Effector CD4-positive, alpha-beta T cell (primary cell): ENCODE measurements at places on chromosomes 3 and 15.

DNA sequence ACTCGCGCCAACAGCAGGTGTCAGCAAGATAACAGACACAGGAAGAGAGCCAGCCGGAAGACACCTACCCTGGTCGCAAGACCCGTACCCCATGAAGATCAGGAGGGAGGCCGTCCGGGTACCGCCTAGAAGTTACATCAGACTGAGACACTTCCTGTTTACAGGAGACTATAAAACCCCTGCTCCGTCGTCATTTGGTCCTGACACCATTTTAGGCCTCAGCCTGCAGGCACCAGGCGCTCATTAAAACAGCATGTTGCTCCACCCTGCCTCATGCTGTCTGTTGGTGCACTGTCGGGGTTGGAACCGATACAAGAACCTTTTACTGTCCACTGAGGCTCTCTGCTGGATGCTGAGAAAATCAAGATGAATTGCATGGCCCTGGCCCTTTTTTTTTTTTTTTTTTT is 15.6 kb upstream of the PRTG start:
- no peak for DNase-seq

DNA sequence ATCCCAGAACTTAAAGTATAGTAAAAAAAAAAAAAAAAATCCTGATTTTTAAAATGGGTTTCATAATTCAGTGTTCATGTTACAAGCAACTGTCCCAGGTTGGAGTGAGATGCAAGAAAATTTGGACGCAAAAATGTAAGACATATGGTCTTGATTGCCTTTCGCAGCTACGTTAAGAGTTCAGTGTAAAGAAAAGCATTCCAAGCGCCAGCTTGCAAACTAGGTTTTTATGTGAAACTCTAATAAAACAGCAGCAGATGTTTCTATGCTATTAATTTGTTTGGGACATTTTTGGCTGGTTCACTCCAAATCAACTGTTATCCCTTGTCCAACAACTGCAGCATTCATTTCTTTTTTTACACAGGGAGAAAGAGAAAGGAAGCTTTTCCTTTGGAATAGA is 957.8 kb downstream of the ROBO1 start:
- DNase-seq, result no peak

DNA sequence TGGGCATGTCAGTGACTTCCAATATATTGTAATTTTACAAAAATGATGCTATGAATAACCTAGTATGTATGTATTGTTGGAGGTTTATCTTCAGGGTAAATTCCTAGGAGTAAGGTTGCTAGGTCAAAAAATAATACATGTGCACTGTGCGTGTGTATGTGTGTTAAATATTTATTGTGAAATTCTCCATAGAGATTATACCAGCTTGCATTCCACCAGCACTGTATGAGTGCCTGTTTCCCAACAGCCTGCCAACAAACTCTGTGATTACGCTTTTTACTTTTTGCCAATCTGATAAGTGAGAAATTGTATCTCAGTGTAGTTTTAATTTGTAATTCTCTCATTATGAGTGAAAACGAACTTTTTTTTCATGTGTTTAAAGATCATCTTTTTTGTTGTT is 12.6 kb upstream of the IGF2BP2 start:
- no peak for DNase-seq

- no peak for DNase-seq
These were observed 176.6 kb upstream of the TRIM42 start for GRCh38 chr3:140501061-140501769.

DNA sequence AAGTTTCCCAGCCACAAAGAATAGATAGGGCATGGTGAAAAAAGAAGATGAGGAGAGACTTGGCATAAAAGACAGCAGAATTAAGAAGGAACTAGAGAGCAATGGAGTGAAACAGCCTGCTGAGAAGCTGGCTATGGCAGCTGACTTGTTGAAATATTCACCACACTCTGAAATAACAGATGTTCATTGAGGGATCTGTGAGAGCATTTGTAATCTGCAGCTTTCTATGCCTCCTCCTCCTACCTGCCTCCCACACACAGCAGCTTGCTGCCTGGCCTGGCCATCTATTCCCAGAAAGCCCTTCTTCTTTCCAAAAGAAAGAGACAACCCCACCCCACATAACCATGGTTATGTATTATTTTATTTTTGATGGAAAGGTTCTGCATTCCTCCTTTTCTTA is 303.9 kb downstream of the GAP43 start:
- no peak for DNase-seq

- DNase-seq, result no peak
These were observed 59.7 kb downstream of the DCUN1D1 start for GRCh38 chr3:182920515-182921084.

- no peak for DNase-seq
These were observed 3.3 kb downstream of the ARL6IP5 start for GRCh38 chr3:69088063-69088462.

- DNase-seq, result no peak
These were observed 83.6 kb downstream of the HMG20A start for GRCh38 chr15:77504306-77504705.

- no peak for DNase-seq
These were observed 67.8 kb downstream of the BDH1 start for GRCh38 chr3:197487911-197488391.
